ENCODE measurements at places on chromosomes 2 and 18. TPM values are rescaled to one million over a fixed set of nuclear protein-coding genes. Genes with fewer than 3 reads are reported as not detected.

FAM124B gene
- polyA plus RNA-seq = 3.0 TPM

ITGB6 gene
- not detected for polyA plus RNA-seq

RNF152 gene
- polyA plus RNA-seq = 2.6 TPM

TWIST2 gene
- polyA plus RNA-seq = 14.2 TPM

COLEC11 gene
- polyA plus RNA-seq = 187 TPM

MARCO gene
- polyA plus RNA-seq = 1.8 TPM

PLGLB2 gene
- 1.6 TPM for polyA plus RNA-seq

DLX1 gene
- polyA plus RNA-seq = 0.07 TPM

SERPINB12 gene
- not detected for polyA plus RNA-seq

LCLAT1 gene
- 3.2 TPM for polyA plus RNA-seq

HAAO gene
- 17.4 TPM for polyA plus RNA-seq

TTN gene
- 0.17 TPM for polyA plus RNA-seq

PPP1R7 gene
- 56.0 TPM for polyA plus RNA-seq

VIT gene
- 26.5 TPM for polyA plus RNA-seq

CDH7 gene
- 0.04 TPM for polyA plus RNA-seq

CFAP53 gene
- 0.41 TPM for polyA plus RNA-seq

LTBP1 gene
- 37.7 TPM for polyA plus RNA-seq

CD8B2 gene
- not detected for polyA plus RNA-seq

HDAC4 gene
- polyA plus RNA-seq = 8.2 TPM

RFX8 gene
- polyA plus RNA-seq = 0.70 TPM

CACNB4 gene
- 0.23 TPM for polyA plus RNA-seq

NYAP2 gene
- polyA plus RNA-seq = 0.10 TPM

IKZF2 gene
- polyA plus RNA-seq = 1.8 TPM

ORC4 gene
- polyA plus RNA-seq = 26.2 TPM

STAT1 gene
- polyA plus RNA-seq = 89.2 TPM

RBKS gene
- 6.9 TPM for polyA plus RNA-seq

KIF5C gene
- polyA plus RNA-seq = 1.2 TPM

CHRND gene
- polyA plus RNA-seq = not detected

AQP12B gene
- not detected for polyA plus RNA-seq

PMAIP1 gene
- 0.47 TPM for polyA plus RNA-seq

RAMP1 gene
- 1.8 TPM for polyA plus RNA-seq

RETREG2 gene
- polyA plus RNA-seq = 74.4 TPM

CD28 gene
- polyA plus RNA-seq = 4.3 TPM

Measured in ovary (tissue), 10 donors.